Osteoblast (primary cell): ENCODE measurements at places on chromosomes 12 and 14. TPM values are rescaled to one million over a fixed set of nuclear protein-coding genes. Genes with fewer than 3 reads are reported as not detected.

KRT83 gene
- not detected in 2 replicates for total RNA-seq

GRCh38 chr12:117502633-117503032, 141.2 kb upstream of the NOS1 start:
- H3K27me3 ChIP-seq, result no peaks in the 10 kb centered on the region
- H3K4me3 ChIP-seq, result no peak overlapping the region
- no peak for DNase-seq
- no peaks in the 10 kb centered on the region for H3K4me1 ChIP-seq

DNA sequence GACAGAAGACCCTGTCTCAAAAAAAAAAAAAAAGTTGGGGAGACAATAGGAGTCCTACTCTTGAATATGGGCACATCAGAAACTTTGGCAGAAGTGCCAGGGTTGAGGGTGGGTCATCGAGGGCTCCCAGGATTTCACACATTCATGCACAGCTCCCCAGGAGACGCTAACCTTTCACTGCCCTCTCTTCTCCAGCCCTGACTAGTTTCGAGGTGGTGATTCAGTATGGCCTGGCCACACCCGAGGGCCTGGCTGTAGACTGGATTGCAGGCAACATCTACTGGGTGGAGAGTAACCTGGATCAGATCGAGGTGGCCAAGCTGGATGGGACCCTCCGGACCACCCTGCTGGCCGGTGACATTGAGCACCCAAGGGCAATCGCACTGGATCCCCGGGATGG, 29.4 kb upstream of the LRP1-AS start:
- DNase-seq, result peak; percentile 96
- no peaks in the 10 kb centered on the region for H3K27me3 ChIP-seq
- peaks cover 96% of the 10 kb centered on the region for H3K36me3 ChIP-seq
- H3K4me3 ChIP-seq, result no peak overlapping the region

- H3K4me1 ChIP-seq, result peaks cover 37% of the 10 kb centered on the region
- no peak for DNase-seq
- no peak overlapping the region for H3K4me3 ChIP-seq
- no peaks in the 10 kb centered on the region for H3K27me3 ChIP-seq
- peak overlapping the region; percentile 38 for H3K27ac ChIP-seq
Measured at GRCh38 chr12:80188576-80188975, 89.2 kb downstream of the OTOGL start.

- no peak overlapping the region for H3K27ac ChIP-seq
- H3K27me3 ChIP-seq, result no peaks in the 10 kb centered on the region
- no peak for DNase-seq
- no peaks in the 10 kb centered on the region for H3K4me1 ChIP-seq
- H3K36me3 ChIP-seq, result peaks cover 10% of the 10 kb centered on the region
- H3K4me3 ChIP-seq, result no peak overlapping the region
Measured at GRCh38 chr12:113315358-113315757, 19.6 kb downstream of the SLC8B1 start.

DNA sequence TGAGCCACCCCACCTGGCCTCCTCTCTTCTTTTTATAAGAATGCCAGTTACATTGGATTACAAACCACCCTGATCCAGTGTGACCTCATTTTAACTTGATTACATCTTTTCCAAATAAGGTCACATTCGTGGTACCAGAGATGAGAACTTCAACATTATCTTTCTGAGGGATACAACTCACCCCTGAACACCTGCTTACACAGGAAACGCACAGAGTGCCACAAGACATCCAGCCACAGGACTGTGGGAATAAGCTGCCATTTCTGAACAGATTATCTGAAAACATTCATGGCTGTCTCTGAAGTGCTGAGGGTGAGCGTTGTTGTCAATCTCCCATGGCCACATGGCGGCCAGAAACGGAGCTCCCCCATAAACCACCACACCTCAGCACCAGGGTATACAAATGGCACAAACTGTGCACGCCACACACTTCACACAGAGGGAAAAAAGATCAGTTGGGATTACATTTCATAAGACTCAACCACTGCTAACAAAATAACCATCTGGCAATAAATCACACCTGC, 23.7 kb downstream of the FOXN3 start:
- no peaks in the 10 kb centered on the region for H3K27me3 ChIP-seq
- no peak for DNase-seq
- no peak overlapping the region for H3K4me3 ChIP-seq
- H3K4me1 ChIP-seq, result no peaks in the 10 kb centered on the region
- H3K27ac ChIP-seq, result no peak overlapping the region
- H3K36me3 ChIP-seq, result no peaks in the 10 kb centered on the region

GRCh38 chr12:127290251-127290650, 976.7 kb upstream of the TMEM132C start:
- no peak overlapping the region for H3K27ac ChIP-seq
- H3K27me3 ChIP-seq, result no peaks in the 10 kb centered on the region
- DNase-seq, result no peak
- H3K4me3 ChIP-seq, result no peak overlapping the region
- no peaks in the 10 kb centered on the region for H3K36me3 ChIP-seq

DNA sequence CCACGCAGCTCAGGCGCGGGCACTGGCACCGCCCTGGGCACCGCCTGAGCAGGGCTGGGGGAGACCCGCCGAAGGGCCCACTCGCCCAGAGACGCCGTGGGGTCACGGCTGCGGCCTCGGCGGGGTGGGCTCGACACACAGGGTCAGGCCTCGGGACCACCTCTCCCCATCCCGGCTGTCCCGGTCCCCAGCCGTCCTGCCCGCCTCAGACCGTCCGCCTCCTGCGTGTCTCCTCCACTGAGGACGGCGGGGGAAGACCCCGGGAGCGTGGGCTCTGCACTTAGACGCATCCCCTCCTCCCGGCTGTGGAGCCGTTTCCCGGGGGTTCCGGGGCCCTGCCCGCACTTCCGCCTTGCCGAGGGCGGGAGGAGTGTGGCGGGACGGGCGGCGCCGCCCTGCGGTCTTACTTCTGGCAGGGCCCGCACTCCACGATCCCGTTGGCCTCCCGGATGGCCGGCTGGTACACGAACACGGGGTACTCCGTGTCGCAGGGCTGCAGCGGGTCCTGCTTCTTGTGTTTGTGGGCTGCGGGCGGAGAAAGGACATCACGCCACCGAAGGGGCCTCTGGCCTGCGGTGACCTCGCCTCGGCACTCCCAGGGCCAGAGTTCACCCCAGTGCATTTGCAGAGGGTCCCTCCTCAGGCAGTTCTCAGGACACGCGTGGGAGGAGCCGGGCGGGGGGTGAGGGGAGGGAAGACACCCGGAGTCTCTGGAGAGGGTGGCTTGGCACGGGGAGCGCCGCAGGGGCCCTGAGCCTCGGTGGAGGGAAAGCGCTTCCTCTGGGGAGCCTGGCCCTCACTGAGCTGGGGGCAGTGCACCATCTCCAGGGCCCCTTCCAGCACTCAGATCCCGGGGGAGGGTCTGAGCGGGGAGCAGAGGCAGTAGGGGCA, 23.1 kb upstream of the LRTM2 start:
- peaks cover 4% of the 10 kb centered on the region for H3K27me3 ChIP-seq
- H3K27ac ChIP-seq, result no peak overlapping the region
- H3K4me1 ChIP-seq, result peaks cover 27% of the 10 kb centered on the region
- no peak for DNase-seq
- peak overlapping the region; percentile 72 for H3K4me3 ChIP-seq

DNA sequence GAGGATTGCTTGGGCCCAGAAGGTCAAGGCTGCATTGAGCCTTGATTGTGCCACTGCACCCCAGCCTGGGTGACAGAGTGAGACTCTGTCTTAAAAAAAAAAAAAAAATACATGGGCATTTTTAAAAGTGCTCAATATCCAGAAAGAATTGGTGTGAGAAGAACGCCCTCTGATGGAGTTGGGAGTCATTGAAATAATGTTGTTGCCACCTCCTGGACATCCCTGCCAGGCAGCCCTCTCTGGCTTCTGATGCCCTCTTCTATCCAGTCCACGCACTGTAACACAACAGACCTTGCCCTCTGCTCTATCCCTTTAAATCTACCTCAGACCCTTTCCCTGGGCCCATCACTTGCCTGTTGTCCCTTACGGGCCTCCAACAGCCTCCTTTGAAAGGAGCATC, 4.9 kb downstream of the PTGDR start:
- peaks cover 19% of the 10 kb centered on the region for H3K27me3 ChIP-seq
- H3K4me1 ChIP-seq, result peaks cover 13% of the 10 kb centered on the region
- H3K4me3 ChIP-seq, result no peak overlapping the region
- peak; percentile 90 for DNase-seq
- H3K36me3 ChIP-seq, result no peaks in the 10 kb centered on the region

DNA sequence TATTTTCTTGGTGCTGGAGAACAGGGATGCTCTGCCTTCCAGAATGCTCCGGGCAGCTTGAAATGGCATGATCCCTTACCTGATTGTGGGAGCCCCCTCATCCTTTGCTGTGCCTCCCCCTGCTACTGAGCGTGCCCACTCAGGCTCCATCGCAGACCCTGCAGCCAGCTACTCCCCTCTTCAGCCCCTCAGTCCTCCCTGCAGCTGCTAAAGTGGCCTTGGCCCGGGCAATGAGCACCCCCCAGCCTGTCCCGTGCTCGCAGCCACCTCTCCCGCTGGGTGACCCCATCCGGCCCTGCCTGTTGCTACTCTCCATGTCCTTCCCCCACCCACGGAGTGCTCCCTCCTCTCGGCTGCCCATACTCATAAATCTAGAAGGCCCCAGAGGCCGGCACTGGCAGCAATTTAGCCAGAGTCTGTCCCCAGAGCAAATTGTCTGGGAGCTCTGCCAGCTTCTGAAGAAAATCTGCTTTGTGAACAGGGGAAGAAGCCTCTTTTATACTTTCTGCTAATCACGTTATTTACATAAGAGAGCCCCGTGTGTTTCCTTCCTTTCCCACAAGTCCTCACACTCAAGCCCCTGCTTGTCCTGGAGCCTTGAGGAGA, 143.7 kb upstream of the FRMD6 start:
- H3K4me3 ChIP-seq, result peak overlapping the region; percentile 10
- H3K4me1 ChIP-seq, result peaks cover 17% of the 10 kb centered on the region
- no peaks in the 10 kb centered on the region for H3K27me3 ChIP-seq
- H3K36me3 ChIP-seq, result no peaks in the 10 kb centered on the region

GRCh38 chr12:25436206-25437030, 116.7 kb downstream of the LMNTD1 start:
- peak overlapping the region; percentile 56 for H3K27ac ChIP-seq
- H3K4me1 ChIP-seq, result peaks cover 23% of the 10 kb centered on the region
- no peaks in the 10 kb centered on the region for H3K36me3 ChIP-seq
- peak; percentile 65 for DNase-seq
- H3K4me3 ChIP-seq, result peak overlapping the region; percentile 57

DNA sequence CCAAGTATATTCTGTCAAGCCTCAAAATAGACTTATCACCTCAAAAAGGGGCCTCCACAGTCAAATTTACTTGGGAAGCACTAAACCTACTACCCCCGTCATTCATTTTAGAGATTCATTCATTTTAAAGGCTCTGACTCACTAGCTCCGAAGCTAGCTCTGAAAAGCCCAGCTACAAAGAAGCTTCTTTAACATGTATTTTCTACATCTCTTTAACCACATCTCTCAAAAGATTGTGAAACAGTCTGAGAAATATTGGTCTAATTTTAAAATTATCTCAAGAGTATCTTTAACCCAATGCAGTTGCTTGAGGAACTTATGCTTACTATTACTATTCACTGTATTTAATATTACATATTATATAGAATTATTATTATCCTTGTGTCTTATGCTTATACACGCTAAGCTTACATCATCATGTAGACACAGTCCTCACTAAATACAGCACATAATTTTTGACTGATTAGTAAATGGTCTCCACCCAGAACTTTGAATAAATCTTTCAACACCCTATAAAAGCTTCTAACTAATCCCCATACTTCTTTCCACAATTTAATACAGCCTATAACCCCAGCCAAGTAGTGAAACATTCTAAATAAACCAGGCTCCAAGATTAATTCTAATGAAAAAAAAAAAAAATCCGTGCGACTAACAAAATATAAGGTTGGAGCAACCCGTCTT, 7.8 kb downstream of the NT5DC3 start:
- peak; percentile 91 for DNase-seq
- H3K4me3 ChIP-seq, result no peak overlapping the region
- H3K36me3 ChIP-seq, result no peaks in the 10 kb centered on the region
- peak overlapping the region; percentile 5 for H3K27ac ChIP-seq
- peaks cover 18% of the 10 kb centered on the region for H3K4me1 ChIP-seq
